ENCODE measurements at places on chromosomes 6 and 20.

- DNase-seq = no peak
Observed at GRCh38 chr20:21323640-21324039, 20.5 kb downstream of the XRN2 start.

DNA sequence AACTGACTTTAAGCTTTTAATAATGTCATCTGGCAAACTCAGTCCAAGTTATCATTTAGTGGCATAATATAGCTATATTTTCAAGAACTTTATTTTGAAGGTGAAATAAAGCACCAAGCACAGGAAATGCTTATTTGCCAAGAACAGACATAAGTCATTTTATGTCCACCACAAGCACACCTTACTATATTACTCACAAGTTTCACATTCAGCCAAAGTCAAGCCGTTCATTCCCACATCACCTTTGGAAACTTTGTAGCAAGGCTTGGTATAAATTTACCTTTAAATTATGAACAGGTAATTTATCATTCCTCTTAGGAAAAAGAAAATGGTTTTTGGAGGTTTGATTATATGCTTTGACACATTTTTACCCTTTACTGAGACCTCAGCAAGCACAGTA is 236.8 kb upstream of the FKBP1C start:
- DNase-seq = no peak

DNA sequence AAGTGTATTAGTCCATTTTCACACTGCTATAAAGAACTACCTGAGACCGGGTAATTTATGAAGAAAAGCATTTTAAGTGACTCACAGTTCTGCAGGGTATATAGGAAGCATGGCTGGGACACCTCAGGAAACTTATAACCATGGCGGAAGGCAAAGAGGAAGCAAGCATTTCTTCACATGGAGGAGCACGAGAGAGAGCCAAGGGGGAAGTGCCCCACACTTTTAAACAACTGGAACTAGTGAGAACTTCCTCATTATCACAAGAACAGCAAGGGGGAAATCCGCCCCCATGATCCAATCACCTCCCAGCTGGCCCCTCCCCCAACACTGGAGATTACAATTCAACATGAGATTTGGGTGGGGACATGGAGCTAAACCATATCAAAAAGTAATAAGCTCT is 28.3 kb upstream of the B3GAT2 start:
- no peak for DNase-seq

DNA sequence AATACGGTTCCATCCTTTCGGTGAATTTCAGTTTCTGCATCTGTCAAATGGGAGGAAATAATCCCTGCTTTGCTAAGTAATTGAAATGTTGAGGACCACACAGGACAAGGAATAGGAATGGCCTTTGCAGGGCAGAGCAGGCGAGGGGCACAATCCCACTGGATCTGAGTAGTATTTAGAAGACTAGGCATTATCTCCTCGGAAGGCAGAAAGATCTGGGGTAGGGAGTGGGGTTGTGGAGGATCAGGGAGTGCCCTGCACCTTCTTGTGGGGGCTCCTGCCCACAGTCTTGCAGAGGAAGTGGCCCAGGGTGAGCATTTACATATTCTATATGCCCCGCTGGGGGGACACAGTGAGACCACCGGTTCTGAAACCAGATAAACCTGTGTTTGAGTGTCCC is 87.1 kb upstream of the SIRPA start:
- no peak for DNase-seq

- no peak for DNase-seq
Observed at GRCh38 chr20:43988451-43988850, 73.8 kb downstream of the TOX2 start.

- DNase-seq = no peak
Observed at GRCh38 chr6:10763006-10763405, 15.4 kb downstream of the TMEM14B start.

DNA sequence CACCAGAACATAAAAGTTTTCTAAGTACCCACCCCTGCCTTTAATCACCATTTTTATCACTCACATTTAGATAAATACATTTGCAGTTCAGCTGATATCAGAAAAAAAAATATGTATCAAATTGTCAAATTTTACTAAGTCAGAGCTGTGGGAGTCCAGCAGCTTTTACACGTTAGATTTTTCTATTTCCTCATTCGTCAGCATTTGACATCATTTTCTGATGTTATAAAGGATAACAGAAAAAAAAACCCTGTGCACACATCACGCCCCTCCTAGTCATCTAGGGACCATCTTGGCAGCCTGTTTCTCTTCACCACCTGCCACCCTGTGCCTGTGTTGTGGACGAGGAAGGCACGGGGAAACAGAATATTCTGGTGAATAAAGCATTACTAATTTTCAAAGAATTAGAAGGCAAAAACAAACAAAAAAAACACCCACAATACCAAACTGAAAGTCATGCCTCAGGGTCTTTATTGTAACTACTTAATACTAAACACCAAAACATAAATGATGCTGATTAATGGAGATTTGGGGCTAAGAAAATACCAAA is 12.4 kb downstream of the B4GALT5 start:
- DNase-seq = no peak

- no peak for DNase-seq
Observed at GRCh38 chr20:32201296-32201976, 6.1 kb downstream of the PLAGL2 start.

DNA sequence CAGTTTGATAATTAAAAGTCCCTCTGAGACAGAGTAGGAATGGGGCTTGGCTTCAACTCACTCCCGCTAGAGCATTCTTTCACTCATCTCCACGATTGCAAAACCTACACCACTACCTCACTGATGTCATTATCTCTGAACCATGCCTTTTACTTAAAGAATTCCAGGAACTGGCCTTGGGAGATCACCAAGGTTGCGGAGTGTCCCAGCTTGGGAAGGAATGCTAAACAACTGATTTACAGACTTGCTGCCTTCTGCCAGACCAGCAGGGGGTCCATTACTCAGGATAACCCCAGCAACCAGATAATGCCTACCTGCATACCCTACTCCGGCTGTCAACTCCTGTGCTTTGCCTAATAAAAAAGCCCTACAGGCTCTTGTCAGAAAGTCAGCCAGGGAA is 102.2 kb upstream of the RALGAPA2 start:
- no peak for DNase-seq

DNA sequence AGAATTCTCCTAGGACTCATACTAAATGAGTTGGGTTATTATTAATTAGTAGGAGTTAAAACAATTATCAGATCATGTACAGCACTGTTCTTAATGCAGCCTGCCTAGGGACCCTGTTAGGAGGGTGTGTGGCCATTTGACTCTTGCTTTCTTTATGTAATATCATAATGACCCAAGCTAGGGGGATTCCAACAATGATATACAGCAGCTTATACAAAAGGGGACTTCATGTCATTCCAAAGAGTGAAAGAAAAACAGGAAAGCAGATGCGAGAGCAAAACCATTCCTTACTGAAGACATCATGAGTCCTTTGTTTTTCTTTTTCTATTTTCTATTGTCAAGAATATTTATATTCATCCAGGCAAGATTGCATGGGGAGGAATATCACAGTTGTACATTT is 455.2 kb downstream of the PLCB1 start:
- DNase-seq = no peak

DNA sequence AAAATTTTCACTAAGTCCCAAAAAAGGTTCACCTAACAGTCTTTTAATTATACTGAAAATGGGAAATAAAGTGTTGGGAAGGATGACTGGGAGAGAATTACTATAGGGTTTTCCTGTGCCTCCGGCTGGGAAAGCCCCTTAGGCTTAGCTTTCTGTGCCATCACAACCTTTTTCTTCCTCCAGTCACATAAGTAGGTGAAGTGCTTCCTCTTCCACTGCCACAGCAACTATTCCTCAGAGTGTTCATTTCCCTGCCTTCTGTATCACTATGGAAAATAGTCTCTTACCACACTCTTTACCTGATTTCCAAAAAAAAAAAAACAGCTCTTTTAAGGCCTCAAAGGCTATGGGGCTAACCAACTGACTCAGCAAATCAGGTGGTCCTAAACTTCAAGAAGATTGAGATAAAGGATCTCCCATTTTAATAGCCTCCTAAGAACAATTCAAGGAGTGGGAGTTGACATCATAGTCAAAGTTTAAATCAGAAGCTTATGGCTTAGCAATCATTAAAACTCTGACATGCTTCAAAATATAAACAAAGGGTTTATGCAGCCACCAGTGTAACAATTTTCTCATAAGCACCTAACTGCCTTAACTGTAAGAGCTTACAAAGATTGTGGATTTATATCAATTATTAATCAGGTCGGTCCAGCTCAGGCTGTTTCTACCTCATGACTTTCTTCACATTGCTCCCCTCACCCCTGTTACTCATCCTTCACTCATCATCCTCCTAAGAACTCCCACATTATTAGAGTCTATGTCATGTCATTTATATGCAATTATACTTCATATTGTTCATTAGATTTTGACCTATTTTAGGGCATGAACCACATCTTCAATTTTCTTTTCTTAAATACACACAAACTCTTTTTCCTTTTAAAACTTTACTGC is 95.3 kb downstream of the RNGTT start:
- DNase-seq = no peak

- DNase-seq = no peak
Observed at GRCh38 chr6:143549221-143549948, 37.9 kb upstream of the FUCA2 start.

GRCh38 chr20:54223751-54224150 is 15.9 kb downstream of the PFDN4 start:
- no peak for DNase-seq

DNA sequence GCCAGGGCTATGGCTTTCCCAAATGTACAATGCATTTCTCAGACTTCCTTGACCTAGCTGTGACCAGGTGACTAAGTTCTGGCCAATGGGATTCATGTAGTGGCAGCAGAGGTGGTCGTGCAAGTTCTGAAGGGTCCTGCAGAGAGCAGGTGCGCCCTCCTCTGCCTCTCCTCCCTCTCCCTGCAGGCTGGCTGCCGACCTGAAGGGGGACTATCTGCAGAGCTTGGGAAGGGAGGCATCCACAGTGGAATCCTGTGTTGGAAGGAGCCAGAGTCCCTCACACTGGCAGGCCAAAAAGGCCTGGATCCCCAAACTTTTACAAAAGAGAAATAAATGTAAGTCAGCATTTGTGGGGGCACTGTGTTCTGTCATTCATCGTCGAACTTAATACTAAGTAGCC is 66.6 kb downstream of the CDH26 start:
- DNase-seq = no peak

- no peak for DNase-seq
Observed at GRCh38 chr6:121573481-121573880, 138.0 kb downstream of the GJA1 start.

GRCh38 chr20:40945754-40946450 is 82.7 kb upstream of the TOP1 start:
- peak; percentile 84 for DNase-seq

GRCh38 chr6:2061880-2062279 is 183.5 kb downstream of the GMDS start:
- DNase-seq = no peak

GRCh38 chr6:169141671-169142537 is 111.7 kb downstream of the THBS2 start:
- peak; percentile 61 for DNase-seq

DNA sequence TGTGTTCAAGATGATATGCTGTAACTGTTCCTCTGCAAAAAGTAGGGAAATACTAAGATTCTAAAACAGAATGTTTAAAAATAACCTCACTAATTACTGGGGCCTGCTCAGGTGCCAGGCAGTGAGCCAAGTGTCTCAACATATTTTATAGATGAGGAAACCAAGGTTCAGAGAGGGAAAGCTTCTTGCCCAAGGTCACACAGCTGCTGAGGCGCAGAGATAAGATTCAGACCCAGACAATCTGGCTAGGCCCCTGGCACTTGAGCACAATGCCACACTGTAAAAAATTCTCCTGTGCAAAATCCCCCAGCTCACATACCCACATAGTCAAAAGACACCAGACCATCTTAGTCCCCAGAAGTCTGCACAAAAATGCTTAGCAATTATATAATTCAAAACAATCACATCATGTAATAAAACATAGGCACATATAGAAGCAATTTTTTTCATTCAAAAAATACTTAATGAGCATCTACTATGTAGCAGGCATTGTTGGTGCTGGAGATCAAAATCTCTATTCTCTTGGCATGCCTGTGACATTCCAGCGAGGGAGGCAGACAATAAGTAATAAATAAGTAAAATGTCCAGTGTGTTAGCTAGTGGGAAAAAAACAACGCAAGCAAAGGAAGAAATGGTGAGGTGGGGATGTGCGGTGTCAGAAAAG is 10.3 kb downstream of the PREX1 start:
- no peak for DNase-seq

GRCh38 chr6:158905277-158905676 is 86.1 kb upstream of the EZR start:
- DNase-seq = no peak

GRCh38 chr6:150025201-150025917 is at the start of gene RAET1L:
Gene RAET1L (minus strand): TSS chr6:150025532. CDS start chr6:150025471, 61 bp downstream.
- peak; percentile 74 for DNase-seq

DNA sequence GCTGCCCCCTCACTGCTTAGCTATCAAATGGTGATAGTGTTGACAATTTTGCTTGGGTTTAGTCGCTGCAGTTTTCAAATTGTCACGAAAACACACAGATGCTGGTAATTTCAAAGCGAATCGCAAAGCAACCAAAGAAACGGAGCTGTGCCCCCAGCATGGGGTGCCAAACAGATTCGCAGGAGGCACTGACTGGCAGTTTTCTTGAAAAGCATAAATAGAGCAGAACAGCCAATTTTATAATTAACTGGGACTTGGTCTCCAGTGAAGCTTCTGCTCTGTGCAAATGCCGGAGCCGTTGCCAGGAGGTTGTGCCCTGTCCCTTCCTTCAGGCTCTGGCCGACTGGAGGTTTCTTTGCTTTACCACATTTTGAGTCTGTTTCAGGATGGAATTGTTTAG is 18.8 kb downstream of the ARHGAP40 start:
- no peak for DNase-seq

DNA sequence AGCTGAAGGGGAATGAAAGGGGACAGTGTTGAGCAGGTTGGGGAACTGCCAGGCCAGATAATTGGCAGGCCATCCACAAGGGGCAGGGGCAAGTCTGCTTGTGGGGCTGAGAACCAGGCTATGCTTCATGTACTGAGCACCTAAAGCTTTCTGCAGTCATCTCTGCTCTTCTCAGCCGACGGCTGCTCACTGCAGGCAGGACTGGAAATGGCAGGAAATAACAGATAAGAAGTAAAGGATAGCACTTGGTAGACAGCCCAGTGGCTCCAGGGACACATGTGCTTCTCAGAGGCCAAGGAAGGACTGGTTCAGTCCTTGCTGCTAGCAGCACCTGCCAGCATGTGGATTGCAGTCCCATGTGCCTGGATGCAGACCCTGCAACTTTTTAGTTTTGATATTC is 89.8 kb downstream of the CD164 start:
- DNase-seq = no peak

DNA sequence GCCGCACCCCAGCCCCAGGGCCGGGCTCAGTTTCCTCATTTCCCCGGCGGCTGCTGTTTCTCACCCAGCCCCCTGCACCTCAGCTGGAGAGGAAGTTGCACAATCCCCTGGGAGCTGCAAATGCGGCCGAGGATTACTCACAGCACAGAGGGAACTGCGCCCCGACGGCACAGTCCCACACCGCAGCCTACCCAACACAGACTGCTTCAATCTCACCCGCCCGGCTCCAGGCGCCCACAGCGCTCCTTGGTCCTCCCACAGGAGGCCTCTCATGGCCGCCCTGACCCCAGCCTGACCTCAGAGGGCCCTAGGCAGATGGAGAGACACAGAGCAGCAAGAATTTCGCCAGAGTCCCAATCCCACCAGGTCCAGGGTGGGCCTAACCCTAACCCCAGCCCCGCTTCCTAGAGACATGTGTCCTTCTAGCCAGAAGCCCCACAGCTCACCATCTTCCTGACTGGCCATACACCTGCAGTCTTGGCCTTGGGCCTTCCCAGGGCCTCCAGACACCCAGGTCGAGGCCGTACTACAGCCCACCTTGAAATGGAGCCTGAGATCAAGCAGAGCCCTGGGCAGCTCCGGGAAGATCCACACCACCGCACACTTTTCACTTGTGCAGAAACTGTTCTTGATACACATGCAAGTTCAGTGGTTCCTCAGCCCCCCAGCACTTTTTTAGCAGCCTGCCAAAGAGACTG is 11.7 kb downstream of the TFEB start:
- DNase-seq = peak; percentile 81

Data from femur (tissue), 1 donor.